ENCODE measurements at places on chromosomes 16 and 17.
A peak's percentile ranks its signal among the peaks of the same experiment; 100 is the strongest.

GRCh38 chr17:77572851-77573250, 385.7 kb upstream of the TNRC6C start:
- DNase-seq, result no peak

DNA sequence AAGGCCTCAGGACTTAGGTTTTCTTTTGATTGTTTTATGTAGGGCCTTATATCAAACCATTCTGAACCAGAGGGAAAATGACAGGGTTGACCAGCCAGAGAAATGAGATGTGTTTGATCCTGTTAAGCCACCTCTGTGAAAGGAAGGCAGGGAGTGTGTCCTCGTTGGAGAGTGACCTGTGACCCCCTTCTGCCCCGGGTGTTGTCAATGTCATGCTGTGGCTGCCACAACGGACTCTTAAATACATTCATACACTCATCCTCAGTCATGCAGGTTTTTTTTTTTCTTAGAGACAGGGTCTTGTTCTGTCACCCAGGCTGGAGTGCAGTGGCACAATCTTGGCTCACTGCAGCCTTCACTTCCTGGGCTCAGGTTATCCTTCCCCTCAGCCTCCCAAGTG, 6.1 kb downstream of the MYCBPAP start:
- no peak for DNase-seq

DNA sequence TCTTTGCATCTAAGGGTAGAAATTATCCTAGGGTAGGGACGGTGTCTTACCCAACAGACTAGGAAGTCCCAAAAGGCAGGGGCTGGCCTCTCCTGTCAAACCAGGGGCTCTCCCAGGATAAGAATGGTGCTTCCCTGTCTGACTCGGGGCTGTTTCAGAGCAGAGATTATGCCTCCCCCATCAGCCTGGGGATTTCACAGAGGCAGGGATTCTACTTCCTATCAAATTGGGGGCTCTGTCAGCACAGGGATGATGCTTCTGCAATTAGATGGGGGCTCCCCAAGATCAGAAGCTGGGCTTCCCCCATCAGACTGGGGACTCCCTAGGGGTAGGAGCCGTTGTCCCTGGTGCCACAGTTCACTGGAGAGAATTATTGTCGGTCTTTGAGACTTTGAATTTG, 2.3 kb downstream of the NXPH3 start:
- no peak for DNase-seq

- DNase-seq, result no peak
Observed at GRCh38 chr16:10965440-10966061, 21.2 kb downstream of the CLEC16A start.

- peak; percentile 47 for DNase-seq
Observed at GRCh38 chr17:40075201-40075941, 12.6 kb downstream of the THRA start.

GRCh38 chr17:32971171-32971570, 20.5 kb upstream of the SPACA3 start:
- DNase-seq, result no peak

- DNase-seq, result no peak
Observed at GRCh38 chr16:12784076-12784475, 19.6 kb downstream of the CPPED1 start.

DNA sequence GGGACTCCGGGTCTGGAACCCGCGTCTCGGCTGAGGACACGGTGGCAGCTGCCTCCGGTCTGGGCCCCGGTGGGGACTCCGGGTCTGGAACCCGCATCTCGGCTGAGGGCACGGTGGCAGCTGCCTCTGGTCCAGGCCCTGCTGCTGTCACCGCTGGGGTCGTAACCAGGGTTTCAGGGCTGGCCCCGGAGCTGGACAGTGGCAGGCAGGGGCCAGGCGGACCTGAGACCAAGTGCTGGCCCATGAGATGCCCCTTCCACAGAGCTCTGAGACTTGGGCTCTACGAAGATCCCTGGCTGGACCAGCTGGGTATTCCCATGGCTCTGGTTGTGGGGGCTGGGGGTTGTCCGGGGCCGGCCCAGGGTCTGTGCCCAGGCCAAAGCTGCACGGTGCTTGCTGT, 3.8 kb downstream of the RPUSD1 start:
- no peak for DNase-seq

GRCh38 chr16:68406458-68407152, 41.7 kb downstream of the SMPD3 start:
- DNase-seq, result no peak

DNA sequence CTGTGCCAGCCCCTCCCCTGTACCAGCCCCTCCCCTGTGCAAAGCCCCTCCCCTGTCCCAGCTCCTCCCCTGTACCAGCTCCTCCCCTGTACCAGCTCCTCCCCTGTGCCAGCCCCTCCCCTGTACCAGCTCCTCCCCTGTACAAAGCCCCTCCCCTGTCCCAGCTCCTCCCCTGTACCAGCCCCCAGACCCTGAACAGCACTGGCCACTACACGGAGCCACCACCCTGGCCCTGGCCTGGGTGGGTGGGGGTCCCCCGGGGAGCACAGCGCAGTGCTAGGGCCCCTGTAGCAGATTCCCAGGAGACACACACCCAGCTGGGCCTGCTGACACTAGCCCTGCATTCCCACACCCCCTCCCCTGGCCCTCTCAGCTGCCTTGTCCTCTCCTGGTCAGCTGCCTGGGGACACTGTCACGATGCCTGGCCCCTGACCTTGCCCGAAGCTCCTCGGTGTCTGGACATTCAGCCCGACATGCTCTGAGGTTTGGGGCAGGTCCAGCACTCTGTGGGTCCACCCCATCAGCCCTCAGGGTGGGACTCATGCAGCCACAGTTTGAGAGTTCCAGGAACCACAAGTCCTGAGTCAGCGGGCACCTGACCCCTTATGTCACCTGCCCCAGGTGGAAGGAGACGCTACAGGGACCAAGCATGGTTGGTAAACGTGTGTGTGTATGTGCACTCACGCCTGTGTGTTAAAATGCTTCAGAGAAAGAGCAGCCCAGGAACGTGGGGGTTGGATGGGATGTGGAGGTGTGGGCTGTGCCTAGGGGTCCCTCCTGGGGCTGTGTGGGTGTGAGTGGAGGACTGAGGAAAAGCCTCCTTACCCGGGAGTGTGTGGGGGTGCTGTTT, 114.2 kb downstream of the METRNL start:
- no peak for DNase-seq

- peak; percentile 71 for DNase-seq
Observed at GRCh38 chr17:5031365-5032082, 3.7 kb downstream of the SLC52A1 start.

- DNase-seq, result no peak
Observed at GRCh38 chr17:37094391-37094790, 145.6 kb downstream of the AATF start.

GRCh38 chr17:27526604-27527002, 70.4 kb downstream of the KSR1 start:
- DNase-seq, result no peak

GRCh38 chr17:15261258-15261801, 3.8 kb downstream of the PMP22 start:
- no peak for DNase-seq

DNA sequence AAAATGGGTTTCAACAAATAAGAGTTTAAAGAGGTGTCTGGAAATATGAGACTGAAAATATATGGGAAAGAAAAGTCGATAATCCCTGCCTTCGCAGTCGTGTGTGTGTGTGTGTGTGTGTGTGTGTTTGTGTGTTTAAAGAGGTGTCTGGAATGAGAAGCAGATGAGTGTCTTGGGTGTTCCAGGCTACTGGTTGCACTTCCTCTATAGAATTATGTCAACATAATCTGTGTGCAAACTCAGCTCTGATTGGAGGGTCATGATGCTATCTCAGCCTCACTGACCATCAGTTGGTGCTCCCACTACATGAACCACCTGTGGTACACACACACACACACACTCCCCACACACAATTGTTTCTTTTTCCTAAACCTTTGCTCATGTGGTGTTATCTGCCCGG, 347.3 kb downstream of the NPIPA8 start:
- DNase-seq, result no peak

DNA sequence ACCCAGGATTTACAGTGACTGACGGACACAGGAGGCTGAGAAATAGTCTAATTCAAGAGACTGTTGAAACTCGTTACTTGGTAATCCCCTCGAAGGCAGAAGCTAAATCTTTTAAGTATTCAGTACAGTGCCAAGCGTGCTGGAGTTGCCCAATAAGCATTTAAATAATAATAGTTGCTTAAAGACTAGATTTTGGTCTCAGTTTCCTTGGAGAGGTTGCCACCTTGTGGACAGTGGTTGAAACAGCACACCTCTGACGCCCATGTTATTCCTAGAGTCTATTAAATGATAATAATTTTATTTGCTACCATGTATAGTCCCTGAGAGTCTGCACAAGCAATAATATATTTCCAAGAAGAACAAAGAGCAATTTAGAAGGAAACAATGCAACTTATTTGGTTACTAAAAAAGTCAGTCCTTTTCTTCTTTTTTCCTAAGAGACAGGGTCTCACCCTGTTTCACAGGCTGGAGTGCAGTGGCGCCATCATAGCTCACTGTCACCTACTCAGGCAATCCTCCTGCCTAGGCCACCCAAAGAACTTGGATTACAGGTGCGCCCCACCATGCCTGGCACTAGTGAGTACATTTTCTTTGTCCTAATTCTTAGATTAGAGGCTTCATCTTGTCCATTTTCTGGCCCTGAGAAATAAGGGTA, 138.0 kb upstream of the NUDT7 start:
- DNase-seq, result no peak

GRCh38 chr17:72362376-72363088, 241.7 kb downstream of the SOX9 start:
- no peak for DNase-seq

- no peak for DNase-seq
Observed at GRCh38 chr17:79835470-79835899, 3.8 kb downstream of the CBX4 start.

DNA sequence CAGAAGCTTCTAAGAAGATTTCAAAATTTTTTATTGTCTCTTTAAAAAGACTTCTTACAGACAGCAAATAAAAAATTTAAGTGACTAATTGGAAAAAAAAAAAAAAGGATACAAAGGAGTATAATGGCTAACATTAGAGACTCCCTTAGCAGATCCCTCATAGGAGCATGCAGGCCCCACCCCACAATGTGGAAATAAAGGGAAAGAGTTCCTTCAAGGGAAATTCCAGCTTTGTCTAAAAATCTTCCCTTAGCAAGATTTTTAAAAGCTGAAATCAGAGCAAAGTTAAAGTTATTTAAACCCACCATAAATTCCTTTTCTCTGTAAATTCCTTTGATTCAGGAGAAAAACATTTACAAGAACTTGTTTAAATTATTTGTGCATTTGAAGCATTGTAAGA, 32.5 kb upstream of the NOS2 start:
- no peak for DNase-seq

DNA sequence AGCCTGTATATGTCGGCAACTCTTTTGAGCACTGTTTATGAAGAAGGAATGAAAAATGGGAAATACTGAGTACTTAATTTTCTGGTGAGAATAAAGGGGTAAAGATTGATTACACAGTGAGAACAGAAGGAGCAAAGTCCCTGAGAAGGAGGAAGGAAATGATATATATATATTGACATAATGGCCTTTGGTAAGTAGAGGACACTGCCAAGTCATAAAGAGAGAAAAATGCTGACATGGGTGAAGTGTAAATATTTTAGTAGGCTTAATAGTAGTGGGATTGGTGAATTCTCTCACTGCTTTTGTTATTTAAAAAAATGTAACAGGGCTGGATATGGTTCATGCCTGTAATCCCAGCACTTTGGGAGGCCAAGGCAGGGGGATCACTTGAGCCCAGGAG, 16.2 kb downstream of the VMP1 start:
- DNase-seq, result no peak

DNA sequence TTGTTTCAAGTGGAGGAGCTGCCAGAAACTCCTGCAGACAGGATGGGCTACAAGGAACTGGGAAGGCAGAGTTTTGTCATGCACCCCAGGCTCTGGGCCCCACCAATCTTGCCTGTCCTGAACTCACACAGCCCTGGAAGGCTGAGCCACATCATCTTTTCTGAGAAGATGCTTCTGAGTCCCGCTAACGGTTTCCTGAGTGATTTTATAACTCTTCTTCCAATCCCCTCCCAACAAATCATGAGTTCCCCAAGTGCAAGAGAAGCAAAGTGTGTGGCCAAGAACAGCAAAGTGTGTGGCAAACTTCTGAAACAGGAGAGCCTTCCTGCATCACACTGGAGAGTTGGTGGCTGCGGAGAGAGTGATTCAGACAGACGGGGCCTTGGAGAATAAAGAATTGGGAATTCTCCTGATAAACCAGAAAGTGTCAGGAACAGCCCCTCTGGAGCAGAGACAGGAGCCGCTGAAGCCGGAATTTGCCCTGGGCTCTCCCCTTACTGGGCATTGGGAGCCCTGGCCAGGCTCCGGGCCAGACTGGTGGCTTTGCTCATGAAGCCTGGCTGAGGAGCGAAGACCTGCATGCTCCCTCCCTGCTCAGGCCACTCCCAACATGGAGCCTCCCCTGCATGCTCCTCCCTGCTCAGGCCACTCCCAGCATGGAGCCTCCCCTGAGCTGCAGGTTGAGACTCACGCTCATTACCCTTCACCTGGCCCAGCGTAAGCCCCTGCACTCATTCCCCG, 47.2 kb downstream of the PITPNM3 start:
- no peak for DNase-seq

All from stimulated activated CD4-positive, alpha-beta T cell treated with anti-CD3 and anti-CD28 coated beads, Interleukin-1b, Interleukin-23, amount 100 ng/mL, for 1 hour (primary cell).